ENCODE measurements at places on chromosomes 16 and 17.
A peak's percentile ranks its signal among the peaks of the same experiment; 100 is the strongest.

GRCh38 chr17:73720187-73720834 lies 76.1 kb upstream of the SDK2 start:
- DNase-seq, result no peak

DNA sequence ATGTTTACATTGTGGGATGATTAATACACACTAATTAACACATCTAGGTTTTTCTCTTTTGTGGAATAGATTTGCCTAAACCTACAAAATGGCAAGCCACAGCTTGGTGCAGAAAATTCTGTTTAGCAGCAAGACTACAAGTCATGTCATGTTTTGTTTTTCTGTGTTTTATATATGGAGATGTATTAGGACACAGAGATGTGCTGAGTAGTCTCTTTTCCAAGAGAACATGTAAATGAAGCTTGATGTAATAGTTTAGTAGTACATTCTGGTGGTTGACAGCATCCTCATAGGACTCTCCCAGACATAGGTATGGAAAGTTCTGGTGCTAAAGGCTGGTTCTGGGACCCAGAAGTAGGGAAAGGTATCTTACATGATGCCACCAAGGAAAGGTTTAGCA lies 1345.4 kb downstream of the CDH11 start:
- DNase-seq, result no peak

GRCh38 chr17:40260528-40260927 lies 27.2 kb upstream of the CDC6 start:
- DNase-seq, result no peak

GRCh38 chr16:27174798-27175197 lies 28.5 kb upstream of the KDM8 start:
- peak; percentile 47 for DNase-seq

GRCh38 chr16:3364774-3365427 lies 9.2 kb downstream of the OR2C1 start:
- peak; percentile 94 for DNase-seq

DNA sequence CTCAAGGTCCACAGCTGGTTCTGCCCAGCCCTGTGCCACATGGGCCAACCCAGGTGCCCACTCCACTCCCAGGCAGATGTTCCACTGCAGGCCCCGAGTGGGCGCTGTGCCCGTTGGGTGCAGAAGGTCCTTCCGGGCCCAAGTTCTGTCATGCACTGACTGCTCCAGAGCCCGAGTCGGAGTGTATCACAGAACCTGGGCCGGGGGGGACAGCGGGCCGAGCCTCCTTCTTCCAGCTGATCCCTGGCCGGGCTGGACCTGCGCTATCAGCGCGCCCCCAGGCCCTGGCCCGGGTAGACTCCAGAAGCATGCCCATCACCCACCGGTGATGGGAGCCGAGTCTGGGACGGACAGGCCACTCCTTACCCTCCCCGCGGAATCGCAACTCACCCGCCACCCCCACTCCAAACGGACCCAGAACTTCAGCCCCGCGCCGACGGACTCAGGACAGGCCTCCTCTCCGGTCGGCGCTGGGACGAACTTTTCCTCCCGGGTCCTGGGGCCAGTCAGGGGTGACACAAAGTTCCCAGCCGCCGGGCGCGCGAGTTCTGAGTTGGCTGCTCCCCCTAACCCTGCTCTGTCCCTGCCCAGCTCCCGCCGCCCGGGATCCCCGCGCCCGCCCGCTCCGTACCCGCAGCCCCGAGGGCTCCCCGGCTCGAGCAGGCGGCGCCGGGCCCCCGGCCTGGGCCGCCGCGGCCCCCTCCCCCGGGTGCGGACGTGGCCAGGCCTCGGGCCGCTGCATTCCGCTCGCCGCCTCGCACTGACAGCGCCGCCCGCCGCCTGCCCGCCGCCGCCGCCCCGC lies at the start of gene COPZ2:
COPZ2 (minus strand) TSS at position 762 of the 802 bp plus-strand sequence; CDS start at position 742, 20 bp downstream.
- DNase-seq, result peak; percentile 58

DNA sequence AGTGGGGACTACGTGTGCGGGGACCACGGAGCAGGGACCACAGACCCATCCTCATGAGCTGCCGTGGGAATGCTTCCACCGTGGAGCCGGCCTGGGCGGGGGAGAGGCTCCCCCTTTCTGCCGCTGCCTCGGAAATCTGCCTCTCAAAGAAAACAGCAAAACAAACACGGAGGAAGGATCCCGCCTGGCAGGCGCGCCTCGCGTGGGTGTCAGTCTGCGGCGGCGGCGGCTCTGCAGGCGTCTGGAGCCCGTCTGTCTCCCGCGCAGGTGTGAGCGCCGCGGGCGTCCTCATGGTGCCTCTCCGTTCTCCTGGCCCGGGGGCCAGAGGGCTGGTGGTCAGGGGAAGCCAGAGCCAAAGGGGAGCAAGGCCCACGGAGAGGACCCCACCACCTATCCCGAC lies 27.5 kb downstream of the GSE1 start:
- DNase-seq, result no peak

DNA sequence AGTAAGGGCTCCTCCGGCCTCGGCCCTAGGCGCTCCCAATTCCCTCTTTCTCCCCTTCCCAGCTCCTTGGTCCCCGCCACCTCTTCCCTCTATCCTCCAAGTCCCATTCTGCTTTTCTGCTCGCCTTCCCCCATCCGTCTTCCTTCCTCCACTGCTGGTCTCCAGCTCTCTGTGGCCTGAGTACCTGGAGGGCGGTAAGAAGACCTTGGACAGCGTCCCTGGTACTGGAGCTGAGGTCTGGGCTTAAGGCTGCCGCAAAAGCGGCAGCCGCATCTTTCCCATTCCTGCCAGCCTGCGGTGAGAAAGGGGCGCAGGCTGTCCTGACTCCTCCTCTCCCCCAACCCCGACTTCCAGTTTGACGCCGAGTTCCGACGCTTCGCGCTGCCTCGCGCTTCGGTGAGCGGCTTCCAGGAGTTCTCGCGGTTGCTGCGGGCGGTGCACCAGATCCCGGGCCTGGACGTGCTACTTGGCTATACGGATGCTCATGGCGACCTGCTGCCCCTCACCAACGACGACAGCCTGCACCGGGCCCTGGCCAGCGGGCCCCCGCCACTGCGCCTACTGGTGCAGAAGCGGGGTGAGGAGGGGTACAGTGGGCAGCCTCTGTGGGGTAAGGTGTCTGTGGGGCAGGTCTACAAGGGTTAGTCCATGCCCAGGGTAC lies 471 bp downstream of the PARD6A start:
- peak; percentile 22 for DNase-seq

Measured in fibroblast of skin of abdomen (primary cell).